ENCODE measurements at places on chromosomes 12 and 14.

- DNase-seq: no peak
Observed at GRCh38 chr12:6328045-6328779, 13.7 kb downstream of the TNFRSF1A start.

GRCh38 chr12:52198454-52199215 lies 6.8 kb upstream of the KRT80 start:
- peak; percentile 60 for DNase-seq

- no peak for DNase-seq
Observed at GRCh38 chr14:87935886-87936285, 57.1 kb downstream of the GALC start.

DNA sequence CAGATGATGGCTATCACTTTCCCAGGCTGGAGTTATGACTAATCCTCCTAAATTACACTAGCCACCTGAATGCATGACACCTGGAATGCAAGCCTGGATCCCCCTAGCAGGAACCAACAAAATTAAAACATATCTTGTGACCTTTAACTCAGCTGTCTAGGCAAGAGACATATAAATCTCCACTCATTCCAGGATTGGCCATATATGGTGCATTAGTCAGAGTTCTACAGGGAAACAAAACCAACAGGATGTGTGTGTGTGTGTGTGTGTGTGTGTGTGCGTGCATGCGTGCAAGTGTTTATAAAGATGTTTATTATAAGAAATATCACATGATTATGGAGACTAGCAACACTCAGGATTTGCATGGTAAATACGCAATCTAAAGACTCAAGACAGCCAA lies 212.8 kb downstream of the KIF21A start:
- no peak for DNase-seq

DNA sequence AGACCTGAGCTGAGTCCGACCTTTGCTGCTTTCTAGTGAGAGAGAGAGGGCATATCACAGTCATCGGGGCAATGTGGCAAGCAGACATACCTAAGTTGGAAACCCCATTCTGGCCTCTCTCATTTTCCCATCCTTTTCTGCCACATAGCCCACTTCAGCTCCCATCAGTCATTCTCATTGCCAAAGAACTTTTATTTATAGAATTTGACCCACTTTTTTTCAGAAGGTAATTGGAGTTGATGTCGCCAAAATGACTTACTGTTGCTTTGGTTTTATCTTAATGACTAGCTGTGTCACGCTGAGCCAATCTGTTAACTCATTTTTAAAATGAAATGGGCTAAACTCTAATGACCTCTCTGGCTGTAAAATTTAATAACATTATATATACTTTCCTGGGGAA lies 63.9 kb upstream of the RMST start:
- no peak for DNase-seq

GRCh38 chr14:99420711-99421110 lies 59.9 kb downstream of the SETD3 start:
- DNase-seq: no peak

DNA sequence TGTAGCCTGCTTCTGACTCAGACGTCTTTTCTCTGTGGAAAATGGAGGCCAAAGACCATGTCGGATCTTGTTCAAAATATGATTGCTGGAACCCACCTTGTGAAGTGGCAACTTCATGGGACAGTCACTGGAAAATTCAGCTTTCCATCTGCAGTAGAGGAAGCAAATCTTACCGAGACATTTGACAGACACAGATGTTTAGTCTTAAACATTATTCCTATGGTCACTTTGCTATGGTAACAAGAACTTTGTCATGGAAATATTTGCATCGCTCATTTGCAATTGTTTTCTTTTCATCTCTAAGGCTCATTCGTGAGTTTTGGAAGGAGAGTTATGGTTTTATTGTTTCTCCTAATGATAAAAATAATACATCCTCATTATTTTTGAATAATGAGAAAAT lies 98.3 kb upstream of the HIF1A start:
- DNase-seq: no peak

- no peak for DNase-seq
Observed at GRCh38 chr14:88950069-88950468, 125.6 kb downstream of the TTC8 start.

DNA sequence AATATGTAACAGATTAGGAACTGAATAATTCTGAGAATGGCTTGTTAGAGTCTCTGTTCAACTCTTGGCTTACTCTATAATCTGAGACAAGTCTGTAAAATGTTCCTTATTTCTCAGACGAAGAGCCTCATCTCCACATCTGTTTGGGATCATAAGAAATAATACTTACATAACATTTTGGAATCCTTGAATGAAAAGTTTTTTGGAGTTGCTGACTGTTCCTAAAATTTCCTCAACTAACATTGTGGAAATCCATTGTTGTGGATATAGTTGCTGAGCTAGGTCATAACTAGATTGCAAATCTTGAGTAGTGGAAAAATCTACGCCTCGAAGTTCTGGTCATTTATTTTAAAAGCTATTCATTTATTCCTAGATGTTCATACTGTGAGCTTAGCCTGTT lies 402.9 kb downstream of the ZFP36L1 start:
- DNase-seq: no peak

GRCh38 chr12:58750484-58750883 lies 169.8 kb downstream of the LRIG3 start:
- DNase-seq: no peak

Measured in suppressor macrophage treated with lipopolysaccharide for 4 hours (primary cell).